ENCODE measurements at places on chromosomes 2 and 18.

DNA sequence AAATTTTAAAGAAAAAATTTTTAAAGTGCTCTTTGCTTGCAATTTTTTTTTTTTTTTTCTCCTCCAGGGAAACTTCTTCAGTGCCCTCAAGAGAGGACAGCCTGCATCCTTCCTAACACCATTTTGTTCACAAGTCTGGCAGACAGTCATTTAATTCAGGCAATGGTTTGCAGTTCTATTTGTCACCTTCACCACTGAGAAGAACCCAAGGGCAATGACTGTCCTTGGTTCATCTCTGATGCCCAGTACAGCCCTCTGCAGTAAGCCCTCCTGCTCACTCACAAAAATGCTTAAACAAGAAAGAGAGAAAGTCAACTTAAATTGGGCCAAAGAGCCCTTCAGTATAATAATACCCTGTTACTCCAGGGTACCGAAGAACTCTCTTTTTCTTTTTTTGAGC is 52.4 kb downstream of the TGFA start:
- no peak for DNase-seq

DNA sequence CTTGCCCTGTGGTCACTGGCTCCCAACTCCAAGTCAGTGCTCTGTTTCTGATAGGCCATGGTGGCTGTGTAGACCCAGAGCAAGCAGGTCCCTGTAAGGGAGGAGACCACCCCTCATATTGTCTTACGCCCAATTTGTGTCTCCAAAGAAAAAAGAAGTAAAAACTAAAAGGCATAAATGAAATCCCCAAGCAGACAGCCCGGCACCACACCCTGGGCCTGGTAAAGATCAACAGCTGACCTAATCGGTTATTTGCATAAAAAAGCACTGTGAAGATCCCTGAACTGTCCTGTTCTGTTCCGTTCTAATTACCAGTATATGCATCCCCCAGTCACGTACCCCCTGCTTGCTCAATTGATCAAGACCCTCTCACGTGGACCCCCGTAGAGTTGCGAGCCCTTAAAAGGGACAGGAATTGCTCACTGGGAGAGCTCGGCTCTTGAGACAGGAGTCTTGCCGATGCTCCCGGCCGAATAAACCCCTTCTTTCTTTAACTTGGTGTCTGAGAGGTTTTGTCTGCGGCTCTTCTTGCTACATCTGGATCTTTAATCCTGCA is 364.1 kb upstream of the HS6ST1 start:
- DNase-seq, result no peak

DNA sequence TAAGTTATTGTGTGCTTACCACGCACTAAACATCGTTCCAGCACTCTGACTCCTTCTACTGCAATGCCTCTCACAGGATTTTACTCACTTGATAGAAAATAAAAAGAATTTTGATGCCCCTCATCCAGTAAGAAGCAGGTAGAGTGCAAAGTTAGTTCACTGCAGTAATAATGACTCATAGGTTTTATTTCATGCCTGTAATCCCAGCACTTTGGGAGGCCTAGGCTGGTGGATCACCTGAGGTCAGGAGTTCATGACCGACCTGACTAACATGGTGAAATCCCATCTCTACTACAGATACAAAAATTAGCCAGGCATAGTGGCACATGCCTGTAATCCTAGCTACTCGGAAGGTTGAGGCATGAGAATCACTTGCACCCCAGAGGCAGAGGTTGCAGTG is 190.6 kb downstream of the RAD51AP2 start:
- DNase-seq, result no peak

DNA sequence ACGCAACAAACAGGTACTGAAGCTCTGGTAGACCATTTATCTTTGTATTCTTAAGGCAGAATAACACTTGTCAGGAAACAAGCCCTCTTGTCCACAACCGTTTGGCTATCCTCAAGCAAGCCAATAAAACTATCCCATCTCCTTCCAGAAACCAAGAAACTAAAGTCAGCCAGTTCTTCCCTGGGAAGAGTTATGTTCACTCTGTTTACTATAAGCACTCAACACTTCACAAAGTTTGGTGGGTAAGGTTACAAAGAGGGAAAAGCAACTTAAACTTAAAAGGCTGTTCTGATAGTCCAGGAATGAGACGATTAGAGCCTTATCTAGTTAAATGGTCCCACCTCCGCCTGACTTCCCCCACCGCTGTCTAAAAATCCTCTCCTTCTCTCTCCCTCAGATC is 25.6 kb downstream of the LRP2 start:
- no peak for DNase-seq

DNA sequence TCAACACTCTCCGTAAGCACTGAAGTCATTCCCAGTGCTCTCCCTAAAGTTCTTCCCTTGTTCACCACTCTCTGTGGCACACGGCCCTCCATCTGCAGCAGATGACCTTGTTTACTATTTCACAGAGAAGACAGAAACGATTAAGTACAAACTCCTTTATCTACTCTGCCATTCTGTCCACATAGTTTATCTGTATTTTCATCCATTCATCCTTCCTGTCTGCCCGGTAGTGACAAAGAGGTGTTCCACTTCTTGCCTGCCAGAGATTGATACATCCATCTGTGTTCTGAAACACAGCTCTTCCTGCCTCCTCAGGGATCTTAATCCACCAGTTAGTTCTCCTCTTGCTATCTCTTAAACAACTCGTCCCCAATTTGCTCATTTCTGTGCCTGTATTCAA is 77.9 kb upstream of the CD226 start:
- DNase-seq, result no peak

- no peak for DNase-seq
Observed at GRCh38 chr18:40489301-40489700, 1465.7 kb upstream of the PIK3C3 start.

DNA sequence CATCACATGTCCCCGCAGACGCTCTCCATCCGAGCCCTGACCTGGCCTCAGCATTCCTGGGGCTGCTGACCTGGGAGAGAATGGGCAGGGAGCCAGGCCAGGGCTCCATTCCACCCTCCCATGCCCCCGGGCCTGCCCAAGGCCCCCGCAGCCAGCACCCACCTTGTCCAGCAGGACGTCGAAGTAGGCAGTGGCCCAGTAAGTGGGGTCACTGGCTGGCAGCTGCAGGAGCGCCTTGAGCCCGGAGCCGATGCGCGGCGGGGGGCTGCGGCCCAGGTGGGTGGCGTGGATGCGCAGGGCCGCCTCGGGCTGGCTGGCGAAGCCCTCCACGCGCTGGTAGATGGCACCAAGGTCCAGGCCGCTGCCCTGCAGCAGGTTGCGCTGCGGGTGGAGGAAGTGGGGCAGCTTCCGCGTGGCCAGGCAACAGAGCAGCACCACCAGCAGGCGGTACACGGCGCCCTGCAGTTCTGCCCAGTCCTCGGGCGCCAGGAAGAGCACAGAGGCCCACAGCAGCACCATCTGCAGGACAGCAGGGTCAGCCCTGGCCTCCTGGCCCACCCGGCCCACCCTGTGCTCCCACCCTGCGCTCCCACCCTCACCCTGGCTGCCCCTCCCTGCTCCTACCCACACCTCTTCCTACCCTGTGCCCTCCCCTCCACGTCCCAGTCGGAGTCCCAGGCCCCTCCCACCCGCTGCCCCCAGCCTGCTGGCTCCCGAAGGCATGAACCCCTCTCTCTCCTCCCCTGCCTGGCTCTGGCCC is 7.6 kb downstream of the MAB21L4 start:
- DNase-seq, result no peak

DNA sequence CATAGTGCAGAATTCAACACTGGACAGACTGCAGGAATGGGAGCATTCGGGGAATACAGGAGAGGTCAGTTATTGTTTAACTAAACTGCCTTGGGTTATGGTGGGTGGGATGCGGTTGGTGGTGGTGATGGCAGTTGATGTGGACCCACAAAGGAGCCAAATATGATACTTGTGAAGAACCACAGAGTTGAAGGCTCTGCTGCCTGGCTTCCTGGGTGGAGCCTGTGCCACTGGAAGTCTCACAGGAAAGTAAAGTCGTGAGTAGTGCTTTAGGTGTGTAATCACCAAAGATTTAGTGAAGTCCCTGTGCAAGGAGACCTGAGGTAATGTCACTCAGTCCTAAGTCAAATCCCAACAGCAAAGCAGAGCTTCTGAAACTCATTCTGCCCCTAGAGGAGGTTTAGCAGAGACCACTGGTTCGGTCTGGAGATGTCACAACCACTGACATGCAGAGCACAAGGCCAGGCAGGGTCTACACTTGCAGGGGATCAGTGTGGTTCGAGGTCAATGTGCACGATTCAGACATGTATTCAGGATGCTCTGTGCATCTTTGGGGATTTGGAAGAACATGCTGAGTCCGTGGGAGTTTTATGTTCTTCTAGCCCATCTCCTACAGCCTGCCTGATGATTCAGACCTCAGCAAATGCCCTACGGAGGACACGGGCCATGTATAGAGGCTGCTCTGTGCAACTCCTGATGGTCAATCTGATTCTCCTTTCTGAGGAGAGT is 1150.9 kb downstream of the RPIA start:
- no peak for DNase-seq

DNA sequence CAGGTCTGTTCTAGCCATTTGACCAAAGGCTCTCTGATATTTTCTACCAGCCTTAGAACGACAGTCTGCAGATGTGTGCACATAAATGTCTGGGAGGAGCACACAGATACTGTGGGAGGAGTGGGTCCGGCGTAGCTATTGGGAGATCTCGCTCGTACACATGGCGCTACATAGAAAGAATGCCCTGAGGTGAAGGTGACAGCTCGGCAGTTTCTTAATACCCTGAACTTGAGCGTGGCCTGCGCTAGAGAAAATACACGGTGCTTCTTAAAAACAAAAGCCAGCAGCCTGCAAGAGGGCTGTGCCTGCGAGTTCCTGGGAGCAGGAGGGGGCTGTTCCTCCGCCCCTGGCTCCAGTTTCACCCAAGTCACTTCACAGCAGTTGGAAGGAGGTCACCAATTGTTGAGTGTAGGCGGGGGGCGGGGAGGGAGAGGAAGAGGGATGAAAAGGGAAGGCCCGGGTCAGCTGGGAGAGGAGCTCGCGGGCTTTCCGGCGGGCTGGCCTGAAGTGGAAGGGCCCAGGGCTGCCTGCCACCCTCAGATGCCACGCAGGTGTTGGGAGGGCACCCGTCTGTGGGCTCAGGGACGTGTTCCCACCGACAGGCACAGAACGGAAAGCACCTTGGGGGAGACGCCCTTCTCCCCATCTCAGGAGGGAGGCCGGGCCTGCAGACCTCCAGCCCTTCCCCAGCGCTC is 124.7 kb upstream of the ZNF516 start:
- DNase-seq, result no peak

DNA sequence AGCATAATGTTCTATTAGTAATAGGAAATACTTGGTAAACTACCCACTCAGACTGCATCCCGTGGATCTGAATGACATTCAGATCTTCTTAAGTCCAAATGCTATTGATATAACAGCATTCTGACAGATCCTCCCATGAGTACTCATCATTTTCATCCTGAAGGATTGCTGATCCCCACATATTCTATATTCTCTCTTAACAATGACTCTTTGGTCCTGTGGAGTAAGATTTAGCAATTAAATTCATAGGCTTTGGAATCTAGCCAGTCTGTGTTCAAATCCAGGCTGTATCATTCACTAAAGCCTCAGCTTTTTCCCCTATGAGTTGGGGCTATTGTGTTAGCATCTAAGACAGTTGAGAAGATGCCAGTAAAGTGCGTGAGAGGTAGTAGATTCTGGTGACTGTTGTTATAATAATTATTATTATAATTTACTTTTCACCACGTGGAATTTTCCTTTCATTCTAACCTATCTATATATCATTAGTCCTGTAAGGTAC is 591.3 kb upstream of the SYT4 start:
- no peak for DNase-seq

DNA sequence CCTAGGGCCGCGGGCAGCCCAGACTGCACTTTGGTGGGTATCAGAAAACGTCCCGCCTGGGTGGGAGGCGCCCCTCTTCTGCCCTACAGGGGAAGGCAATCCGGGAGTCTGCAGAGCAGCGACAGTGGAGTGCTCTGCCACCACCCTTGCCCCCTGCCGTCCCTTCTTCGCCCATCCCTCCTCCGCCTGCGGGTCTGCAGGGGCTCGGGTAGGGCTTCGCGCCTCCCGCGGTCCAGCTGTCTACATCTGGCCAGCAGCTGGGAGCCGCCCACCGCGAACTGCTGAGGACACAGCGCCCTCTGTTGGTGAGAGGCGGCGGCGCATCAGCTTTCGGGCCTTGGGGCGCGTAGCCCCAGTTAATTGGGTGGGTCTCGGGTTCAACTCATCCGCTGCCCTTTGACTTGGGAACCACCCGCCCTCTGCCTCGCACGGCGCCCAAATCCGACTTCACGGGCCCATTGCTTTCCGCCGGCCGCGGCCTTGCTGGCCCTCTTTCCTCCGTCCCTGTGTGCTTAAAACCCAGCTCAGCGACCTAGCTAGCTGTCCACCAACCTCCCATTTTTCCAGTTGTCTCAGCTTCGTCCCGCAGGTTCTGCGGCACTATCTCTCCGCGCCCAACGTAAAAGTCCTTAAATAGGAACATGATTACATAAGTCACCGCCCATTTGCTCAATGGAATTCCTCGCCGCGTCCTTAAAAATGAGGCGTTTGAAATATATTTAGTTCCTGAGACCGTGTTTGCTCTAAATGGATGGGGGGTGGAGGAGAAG is 17.6 kb downstream of the WNT10A start:
- DNase-seq, result peak; percentile 65
